NCI-H2029 (cell line): ENCODE measurements at places on chromosomes 13 and 19.

DNA sequence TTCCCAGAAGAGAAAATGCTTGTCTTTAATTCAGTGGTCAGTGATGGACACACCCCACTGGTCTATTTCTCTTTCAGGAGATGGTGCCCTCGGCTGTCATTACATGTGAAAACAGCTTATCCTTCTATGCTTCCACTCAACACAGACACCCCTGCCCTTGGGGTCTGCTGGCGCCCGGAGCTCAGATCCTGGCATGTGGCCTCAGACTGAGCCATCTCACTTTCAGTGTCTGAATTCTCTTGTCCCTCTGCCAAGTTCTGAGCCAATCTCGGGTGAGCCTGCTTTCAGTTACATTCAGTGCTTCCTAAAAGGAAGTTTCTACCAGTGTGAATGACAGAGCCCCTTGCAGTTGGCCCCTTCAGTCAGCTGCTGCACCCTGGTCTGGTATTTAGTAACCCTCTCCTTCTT is 293.6 kb downstream of the DNAJC15 start:
- DNase-seq = no peak

DNA sequence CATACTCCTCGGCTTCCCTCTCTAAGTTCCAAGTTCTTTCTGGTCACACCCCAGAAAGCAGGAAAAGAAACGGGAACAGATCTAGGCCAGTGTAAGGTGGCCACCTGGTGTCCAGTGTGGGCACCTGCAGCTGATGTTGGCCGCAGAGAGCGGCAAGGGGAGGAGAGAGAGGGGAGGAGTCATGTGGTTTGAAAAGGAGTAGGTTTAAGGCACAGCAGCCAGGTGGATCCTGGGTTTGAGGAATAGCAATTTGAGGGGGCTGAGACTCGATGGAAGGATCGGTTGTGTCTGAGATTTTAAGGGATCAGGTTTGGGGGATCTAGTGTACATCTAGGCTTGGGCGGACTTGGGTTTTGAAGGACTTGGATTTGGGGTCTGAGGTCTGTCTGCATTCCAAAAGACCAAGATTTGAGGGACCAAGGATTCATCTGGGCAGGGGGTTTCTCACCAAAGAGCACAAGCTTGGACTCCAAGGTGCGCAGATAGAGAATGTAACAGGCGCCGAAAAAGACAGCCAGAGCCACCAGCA is 1.2 kb downstream of the RABAC1 start:
- peak; percentile 85 for DNase-seq

GRCh38 chr19:29712744-29713516 is 2.1 kb downstream of the C19orf12 start:
- no peak for DNase-seq

GRCh38 chr13:33846303-33847062 is 28.5 kb downstream of the RFC3 start:
- no peak for DNase-seq

DNA sequence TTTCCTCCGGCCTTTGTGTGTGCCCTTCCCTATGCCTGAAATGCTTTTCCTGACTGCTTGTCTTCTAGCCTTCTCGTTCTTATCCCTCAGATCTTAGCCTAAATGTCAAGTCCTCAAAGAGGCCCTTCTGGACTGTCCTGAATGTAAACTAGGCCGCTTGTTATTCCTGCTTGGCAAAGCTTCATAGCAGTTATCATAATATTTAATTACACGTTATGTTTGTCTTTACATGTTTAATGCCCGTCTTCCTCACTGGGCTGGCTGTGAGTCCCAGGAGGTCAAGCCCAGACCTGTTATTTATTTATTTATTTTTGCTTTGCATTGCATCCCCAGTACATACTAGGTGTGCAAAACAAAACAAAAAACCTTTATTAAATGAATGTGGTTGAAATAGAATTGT is 62.7 kb downstream of the SIPA1L3 start:
- no peak for DNase-seq

- DNase-seq = no peak
Measured at GRCh38 chr19:45450012-45450333, 17.8 kb upstream of the FOSB start.

DNA sequence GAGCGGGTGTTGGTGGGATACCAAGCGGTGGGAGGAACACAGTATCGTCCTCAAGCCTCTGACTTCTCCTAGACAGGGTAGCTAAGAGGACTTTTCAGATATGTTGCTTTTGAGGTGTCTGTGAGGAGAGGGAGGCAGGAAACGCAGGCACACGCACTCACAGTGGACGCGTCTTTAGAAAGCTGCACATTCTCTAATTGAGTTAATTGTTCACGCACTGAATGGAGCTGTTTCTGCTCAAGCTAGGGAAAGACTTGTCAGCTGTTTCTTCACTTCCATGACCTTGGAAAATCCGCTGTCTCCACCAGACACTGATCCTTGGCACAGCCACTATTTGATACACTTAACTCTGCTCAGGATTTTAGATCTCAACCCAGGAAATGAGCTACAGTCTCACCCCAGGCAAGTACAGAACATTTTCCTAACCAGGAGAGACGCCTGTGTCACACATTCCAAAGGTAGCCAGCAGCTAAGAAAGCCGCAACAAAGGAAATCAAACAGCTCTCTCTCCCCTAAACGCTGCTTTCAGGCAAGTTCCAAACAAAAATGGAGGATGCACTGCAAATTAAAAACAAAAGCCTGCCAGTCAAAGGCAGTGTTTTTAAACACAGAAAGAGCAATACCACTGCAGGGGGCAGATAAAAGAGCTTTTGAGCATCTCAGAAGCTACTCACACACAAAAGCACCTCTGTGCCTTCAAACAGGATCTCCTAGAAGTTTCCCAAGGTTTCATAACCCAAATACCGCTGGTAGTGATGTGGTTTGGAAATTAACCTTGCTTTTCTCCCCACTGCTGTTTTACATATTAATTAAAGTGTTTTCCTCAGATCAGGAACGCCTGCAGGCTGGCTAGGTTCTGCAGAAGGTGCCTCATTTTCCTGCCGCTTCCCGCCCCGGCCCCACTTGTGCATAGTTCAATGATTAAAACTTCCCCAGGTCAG is 57.3 kb downstream of the IRS2 start:
- no peak for DNase-seq

GRCh38 chr13:76527041-76527440 is 359.2 kb downstream of the KCTD12 start:
- DNase-seq = no peak

DNA sequence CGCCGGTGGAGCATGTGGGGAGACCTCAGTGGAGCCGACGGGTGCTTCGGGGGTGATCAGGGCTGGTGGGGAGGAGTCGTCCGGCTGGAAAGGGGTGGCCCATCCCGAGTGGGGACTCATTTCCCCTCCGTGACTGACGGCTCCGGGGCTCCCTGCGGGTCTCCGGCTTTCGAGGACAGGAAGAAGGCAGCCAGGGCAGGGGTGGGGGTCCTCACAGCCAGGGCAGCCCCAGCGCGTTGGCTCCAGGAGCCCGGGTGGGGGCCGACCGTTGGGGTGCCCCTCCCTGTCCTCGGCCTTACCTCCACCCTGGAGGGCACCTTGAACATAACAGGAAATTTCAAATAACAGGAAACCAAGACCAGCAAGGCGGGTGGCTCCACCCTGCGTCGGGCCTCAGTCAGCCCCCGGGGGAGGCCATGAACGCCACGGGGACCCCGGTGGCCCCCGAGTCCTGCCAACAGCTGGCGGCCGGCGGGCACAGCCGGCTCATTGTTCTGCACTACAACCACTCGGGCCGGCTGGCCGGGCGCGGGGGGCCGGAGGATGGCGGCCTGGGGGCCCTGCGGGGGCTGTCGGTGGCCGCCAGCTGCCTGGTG is at the start of gene S1PR4:
TSS of gene S1PR4 (plus strand) at position 393 of the 596 bp plus-strand sequence. CDS start at position 417, 24 bp downstream.
- no peak for DNase-seq

GRCh38 chr19:14375582-14376291 is 5.5 kb upstream of the ADGRE5 start:
- DNase-seq = no peak

DNA sequence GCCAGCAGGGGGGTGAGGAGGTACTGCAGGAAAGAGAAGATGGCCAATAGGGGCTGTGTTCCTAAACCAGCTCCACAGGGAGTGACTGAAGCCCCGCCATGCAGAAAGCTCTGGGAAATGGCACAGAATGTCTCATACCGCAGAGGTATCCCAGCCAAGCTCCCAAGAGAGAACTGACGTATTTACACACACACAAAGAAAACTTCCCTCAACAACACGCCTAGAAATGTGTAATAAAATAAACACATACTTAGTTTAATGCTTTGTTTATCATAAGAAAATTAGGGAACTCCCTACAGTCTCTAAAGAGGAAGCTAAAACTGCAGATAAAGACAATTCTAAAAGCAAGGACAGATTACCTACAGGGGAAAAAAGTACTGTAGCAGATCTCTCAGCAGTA is 40.0 kb downstream of the ESD start:
- no peak for DNase-seq

GRCh38 chr19:45150751-45151281 is 10.0 kb downstream of the NKPD1 start:
- no peak for DNase-seq

GRCh38 chr19:33429891-33430673 is 56.6 kb downstream of the CEBPG start:
- no peak for DNase-seq

DNA sequence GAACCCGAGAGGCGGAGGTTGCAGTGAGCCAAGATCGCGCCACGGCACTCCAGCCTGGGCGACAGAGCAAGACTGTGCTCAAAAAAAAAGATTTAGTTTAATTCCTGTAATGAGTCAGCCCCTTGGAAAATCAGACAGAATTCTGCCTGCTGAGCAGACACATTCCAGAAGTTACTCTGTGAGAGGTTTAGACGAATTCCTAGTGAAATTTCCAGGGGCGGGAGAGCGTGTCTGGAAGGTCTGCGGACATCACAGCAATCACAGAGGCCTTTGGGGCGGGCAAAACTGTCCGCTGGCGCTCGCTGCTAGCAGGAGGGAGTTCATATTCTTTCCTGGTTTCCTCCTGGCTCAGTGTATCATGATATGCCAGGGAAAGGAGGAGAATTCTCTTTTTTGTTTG is 17.5 kb downstream of the MISP start:
- DNase-seq = no peak

- DNase-seq = no peak
Measured at GRCh38 chr19:14473978-14474578, 1.1 kb downstream of the PTGER1 start.

GRCh38 chr13:20412691-20413355 is 112.8 kb downstream of the CRYL1 start:
- no peak for DNase-seq

- no peak for DNase-seq
Measured at GRCh38 chr13:33355201-33355895, 69.8 kb upstream of the STARD13 start.

GRCh38 chr19:55075371-55075998 is at the start of gene EPS8L1:
Gene EPS8L1, plus strand, starts transcription at chr19:55075869. Its CDS starts 576 bp downstream, at chr19:55076445.
- DNase-seq = no peak

DNA sequence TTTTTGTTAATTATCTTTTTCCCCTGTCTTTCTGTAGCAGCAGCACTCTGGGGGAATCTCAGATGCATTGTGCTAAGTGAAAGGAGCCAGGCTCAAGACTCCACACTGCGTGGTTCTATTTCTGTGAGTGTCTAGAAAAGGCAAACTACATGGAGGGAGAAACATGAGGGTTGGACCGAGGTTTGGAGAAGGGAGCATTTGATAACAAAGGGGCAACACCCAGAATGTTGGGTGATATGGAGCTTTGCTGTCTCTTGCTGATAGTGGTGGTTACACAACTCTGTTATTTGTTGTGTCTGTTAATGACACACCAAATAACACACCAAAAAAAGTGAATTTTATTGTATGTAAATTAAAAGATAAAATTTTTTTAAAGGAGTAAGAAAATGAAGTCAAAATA is 107.8 kb downstream of the COL4A2 start:
- no peak for DNase-seq

DNA sequence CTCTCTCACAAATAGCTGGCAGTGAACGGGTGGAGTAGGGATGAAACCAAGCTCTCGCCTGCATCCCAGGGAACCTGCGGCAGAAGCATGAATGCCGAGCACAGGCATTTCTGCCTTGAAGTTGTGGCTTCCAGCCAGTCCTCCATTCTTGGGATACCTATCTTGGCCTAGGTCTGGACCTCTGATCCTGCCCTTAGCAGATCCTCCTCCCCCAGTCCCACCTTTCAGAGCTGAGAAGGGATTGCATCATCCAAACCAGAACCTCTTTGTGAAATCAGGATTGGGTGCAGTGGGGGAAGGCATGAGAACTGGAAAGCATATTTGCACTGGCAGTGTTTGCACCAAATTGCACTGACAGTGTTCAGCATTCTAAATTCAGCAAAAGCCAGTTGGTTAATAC is 5.8 kb downstream of the ZNF780A start:
- no peak for DNase-seq

- no peak for DNase-seq
Measured at GRCh38 chr19:49746206-49746958, 16.7 kb downstream of the TSKS start.

DNA sequence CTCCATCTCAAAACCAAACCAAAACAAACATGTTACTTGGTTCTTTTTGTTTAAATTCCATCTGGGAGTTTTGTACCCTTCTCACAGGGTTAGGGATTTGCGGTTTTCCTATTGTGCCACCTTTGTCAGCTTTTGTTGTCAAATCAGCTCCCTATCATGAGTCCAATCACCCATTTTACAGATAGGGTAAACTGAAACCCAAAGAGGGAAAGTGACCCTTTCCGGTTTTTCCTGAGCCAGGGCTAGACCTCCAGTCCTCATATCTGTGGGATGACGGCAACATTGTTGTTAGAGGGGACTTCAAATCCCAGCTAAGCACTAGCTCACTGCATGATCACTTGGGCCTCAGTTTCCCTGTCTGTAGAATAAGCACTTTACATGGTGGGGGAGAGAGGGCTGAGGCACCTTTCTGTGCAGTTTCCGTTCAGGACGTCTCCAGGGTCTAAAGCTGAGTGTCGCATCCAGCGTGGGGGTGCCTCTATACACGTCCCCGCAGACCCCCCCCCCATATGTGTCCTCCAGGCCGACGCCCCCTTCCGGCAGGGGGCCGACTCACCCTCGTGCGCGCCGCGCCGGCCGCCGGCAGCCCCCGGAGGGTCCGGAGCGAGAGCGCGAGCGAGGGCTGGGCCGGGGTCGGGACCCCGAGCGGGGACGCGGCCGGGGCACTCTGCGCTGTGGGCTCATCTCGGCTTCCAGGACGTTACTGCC is 3.9 kb downstream of the CCDC194 start:
- DNase-seq = no peak

DNA sequence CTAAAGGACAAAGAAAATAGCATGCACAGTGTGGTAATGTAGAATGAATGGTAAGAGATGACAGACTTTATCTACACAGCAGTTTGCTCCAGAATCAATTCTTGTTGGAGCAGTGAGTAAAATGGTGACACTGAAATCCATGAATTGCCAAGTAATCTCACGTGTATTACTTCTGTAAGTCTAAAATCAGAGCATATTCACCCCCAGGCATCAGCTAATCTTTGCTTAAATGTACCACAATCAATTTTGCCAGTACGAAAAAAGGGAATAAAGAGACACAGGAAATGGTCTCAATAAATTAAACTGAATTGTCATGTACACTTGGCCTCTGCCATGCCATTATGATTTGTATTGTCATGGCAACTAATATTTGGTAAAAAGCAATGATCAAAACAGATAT is 294.2 kb downstream of the PCDH17 start:
- DNase-seq = no peak

DNA sequence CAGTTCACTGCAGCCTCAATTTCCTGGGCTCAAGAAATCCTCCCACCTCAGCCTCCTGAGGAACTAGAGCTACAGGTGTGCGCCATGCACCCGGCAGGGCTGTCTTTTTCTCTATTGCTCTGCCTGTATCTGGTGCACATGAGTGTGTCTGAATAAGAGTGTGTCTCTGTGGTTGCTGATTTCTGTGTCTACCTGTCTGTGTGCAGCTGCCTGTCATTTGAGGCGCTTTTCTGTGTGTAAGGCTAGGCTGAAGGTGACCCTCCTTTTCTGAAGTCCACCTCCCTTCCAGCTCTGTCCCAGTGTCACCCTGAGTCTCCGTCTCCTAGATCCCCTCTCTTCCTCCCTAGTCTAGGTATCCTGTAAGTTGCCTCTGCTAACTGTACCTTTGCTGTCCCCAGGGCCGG is 1.5 kb upstream of the PRR12 start:
- no peak for DNase-seq
